ENCODE measurements at places on chromosomes 7 and 10.

DNA sequence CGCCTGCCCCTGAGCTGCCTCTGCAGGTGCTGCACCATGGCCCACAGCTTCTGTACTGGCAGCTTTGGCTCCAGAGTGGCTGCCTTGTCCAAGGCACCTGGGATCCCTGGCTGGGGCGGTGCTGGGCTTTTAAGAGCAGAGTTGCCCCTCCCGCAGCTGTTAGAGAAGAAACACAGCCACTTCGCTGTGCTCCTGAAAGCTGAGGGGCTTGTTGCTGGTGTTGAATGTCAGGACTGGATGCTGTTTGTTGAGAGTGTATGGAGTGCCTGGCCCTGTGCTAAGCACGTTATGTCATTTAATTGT lies 6.2 kb downstream of the FAM241B start:
- DNase-seq, result no peak

DNA sequence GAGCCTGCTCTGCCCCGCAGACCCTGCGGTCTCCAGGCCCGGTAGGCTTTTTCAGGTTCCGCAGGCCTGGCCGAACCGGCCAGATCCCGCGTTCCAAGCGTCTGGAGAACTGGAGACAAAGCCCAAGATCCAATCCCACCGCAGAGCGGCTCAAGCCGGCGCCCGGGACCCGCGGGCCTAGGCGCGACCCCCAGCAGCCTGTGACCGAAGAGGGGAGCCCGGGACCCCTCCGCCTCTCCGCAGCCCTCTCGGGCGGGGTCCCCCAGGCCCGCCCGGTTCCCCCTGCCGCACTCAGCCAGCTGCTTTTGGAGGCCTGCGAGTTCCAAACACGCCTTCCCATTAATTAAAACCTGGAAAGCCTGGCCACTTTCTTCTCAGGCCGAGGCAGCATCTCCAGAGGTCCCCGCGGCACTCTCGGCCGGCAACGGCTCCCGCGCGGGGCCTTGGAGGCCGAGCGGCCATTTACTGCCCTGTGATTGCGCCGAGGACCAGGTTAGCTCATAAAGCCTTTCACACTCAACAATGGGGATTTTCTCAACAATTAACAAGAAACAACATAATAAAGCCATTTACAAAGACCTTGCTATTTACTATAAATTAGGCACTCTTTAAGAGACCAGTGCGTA lies 16.7 kb downstream of the SKIDA1 start:
- no peak for DNase-seq

DNA sequence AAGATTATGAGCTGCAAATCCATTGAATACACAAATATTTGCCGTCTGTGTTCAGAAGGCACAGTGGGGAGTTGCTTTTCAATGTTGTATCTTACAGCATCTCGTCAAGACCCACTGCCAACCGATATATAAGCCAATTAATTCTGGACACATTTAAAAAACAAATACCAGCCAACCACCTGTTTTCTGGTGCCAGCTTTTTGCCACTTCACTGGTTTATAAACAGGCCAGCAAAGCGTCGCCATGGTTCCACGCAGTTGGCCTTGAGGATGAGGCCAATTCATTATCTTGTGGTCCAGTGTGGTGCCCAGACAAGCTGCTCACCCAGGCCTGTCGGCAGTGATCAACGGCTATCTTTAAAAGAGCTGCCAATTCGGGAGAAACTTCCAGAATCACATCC lies 321.0 kb downstream of the TCERG1L start:
- DNase-seq, result no peak

GRCh38 chr7:31464601-31465000 lies 49.3 kb upstream of the ITPRID1 start:
- DNase-seq, result no peak

- no peak for DNase-seq
Measured at GRCh38 chr7:69893906-69894305, 295.6 kb downstream of the AUTS2 start.

- peak; percentile 31 for DNase-seq
Measured at GRCh38 chr7:24718977-24719491, 38.2 kb downstream of the GSDME start.

GRCh38 chr7:105270117-105270516 lies 118.6 kb downstream of the SRPK2 start:
- DNase-seq, result no peak

DNA sequence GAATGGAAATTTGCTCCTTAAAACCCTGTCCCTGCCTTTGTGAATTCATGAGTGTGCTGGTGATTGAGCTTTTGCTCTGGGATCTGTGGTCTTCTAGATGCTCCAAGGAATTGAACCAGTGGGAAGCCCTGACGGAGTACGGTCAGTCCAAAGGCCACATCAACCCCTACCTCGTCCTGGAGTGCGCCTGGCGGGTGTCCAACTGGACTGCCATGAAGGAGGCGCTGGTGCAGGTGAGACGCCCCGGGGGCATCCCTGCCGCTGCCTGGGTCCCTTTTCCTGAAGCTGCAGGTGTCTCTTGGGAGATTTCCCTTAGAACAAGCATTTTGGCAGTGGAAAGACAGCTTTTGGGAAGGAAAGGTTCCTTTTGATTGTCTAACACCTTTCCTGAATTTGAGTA lies 100.3 kb downstream of the TRRAP start:
- DNase-seq, result peak; percentile 40

- DNase-seq, result no peak
Measured at GRCh38 chr7:106247841-106248240, 36.9 kb downstream of the NAMPT start.

DNA sequence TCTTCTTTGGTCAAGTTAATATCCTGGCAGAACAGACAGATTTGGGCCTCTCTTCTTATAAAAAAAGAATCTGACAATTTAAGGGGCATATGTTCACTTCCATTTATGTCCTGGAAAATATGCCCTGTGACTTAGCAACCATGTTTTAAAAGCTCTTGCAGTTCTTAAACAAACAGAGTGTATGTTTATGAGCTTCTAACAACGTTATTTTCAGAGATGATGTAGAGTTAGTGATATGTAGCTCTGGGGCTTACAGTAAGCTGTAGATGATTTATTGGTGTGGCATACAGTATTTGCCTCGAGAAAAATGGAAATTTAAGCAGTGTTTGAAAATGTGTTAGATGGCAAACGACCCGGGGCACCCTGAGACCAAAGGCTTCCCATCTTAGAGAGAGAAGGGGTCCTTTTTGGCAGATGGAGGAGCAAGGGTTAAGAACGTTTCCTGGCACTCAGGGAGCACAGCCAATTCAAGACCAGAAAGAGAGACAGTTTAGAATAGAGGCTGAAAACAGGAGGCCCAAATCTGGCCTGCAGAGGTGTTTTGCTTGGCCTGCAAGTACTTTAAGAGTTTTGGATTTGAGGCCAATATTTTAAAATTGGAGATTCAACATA lies 397.5 kb downstream of the KCNMA1 start:
- DNase-seq, result no peak

GRCh38 chr10:79127151-79127961 lies 58.6 kb downstream of the ZMIZ1 start:
- peak; percentile 39 for DNase-seq

- peak; percentile 28 for DNase-seq
Measured at GRCh38 chr7:78018641-78019446, 220.3 kb downstream of the PHTF2 start.

DNA sequence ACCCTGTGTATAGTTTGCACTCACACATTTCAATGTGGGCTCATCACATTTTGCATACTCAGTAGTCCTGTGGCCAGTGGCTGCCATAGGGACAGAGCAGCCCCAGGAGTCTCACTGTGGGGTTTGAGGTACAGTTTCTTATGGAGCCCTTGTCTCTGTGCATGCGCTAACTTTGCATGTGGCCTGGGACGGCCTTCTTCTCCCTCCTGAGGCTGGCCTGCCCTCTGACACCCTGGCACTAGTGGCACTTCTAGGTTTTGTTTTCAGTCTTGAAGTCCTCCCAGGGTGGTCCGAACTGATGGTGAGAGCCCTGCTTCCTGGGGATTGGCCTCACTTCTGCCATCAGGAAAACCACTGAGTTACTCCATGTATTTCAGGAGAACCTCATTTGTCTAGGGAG lies 21.2 kb downstream of the NACAD start:
- no peak for DNase-seq

DNA sequence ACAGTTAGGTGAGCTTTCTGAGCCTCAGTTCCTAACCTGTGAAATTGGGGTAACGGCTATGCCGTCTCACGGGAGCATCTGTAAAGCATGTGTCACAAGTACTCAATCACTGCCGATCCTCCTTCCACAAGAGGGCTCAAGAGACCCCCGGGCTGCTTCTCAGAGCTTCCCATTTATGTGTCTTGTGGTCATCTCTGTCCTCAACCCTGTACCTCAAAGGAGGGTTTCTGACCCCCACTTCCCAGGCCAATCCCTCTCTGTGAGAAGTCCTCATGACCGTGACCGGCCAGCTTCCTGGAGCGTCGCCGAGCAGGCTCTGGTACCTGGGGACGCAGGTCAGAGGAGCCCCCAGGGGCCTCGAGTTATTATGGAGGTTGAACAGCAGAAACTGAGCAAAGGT lies 510 bp upstream of the TRPV5 start:
- no peak for DNase-seq

DNA sequence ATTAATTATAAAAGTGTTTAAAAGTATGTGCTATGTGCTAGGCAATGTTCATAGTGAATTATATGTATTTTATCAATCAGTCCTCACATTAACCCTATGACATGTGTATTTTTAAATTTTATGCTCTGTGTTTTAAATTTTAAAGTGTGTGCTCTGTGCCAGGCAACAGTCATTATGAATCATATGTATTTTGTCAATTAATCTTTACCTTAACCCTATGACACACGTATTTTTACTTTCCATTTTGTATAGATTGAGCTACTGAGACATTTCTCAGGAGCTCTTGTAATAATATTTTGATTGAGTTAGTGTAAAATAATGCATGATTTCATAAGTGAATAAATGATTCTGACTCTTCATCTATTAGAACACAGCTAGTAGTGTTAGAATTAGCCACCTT lies 117.8 kb downstream of the THSD7A start:
- DNase-seq, result no peak

DNA sequence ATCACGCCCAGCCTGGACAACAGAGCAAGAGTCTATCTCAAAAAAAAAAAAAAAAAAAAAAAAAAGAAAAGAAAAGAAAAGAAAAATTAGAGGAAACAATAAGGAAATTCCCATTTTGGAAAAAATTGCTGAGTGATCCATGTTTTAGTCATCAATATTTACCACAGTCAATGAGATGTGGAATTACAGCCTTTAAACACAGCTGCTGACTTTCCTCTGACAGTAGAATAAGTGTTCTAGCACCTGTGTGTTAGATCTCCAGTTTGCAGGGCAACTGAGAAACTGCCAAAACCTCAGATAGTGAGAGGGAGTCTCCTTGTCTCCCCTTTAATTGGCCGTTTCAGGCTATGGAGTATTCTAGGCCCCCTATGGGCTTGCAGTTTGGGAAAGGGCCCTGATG lies 520.1 kb downstream of the KCNMA1 start:
- DNase-seq, result no peak

- no peak for DNase-seq
Measured at GRCh38 chr10:34250722-34251121, 564.4 kb downstream of the PARD3 start.

GRCh38 chr10:42975005-42975493 lies 101.8 kb upstream of the RET start:
- DNase-seq, result no peak

DNA sequence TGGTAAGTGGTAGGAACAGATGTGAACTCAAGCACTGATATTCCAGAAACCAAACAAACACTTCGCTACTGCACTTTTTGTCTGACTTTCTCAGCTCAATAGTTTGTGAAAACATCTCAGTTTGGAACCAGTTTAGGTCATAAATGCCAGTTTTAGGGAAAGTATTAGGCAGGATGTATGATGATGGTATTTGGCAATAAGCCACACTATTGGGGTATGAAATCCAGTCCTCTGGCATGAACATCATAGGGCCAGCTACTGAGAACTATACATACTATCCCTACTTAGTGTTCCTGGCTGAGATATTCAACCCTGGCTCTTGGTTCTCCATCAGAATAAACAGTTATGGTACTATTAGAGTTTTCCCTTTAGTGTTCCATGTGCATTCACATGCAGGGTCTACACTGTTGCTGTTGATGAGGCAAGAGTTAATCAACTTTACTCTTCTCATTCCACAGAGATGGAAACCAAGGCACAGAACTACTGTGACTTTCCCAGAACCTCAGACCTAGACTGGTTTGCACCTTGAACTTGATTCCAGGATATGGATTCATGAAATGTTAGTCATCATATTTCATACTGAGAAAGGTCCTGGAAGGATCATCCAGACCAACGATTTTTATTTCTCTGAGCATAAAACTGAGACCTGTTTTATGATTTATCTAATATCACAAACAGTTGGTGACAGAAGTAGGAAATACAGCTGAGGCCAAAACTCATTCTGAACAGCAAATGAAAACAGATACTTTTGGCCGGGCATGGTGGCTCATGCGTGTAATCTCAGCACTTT lies 20.0 kb upstream of the IFIT2 start:
- no peak for DNase-seq

- DNase-seq, result no peak
Measured at GRCh38 chr7:69736126-69736810, 138.0 kb downstream of the AUTS2 start.

- peak; percentile 69 for DNase-seq
Measured at GRCh38 chr10:69696073-69696731, 66.2 kb downstream of the FAM241B start.

GRCh38 chr7:43619213-43620012 lies 36.5 kb downstream of the STK17A start:
- DNase-seq, result no peak

DNA sequence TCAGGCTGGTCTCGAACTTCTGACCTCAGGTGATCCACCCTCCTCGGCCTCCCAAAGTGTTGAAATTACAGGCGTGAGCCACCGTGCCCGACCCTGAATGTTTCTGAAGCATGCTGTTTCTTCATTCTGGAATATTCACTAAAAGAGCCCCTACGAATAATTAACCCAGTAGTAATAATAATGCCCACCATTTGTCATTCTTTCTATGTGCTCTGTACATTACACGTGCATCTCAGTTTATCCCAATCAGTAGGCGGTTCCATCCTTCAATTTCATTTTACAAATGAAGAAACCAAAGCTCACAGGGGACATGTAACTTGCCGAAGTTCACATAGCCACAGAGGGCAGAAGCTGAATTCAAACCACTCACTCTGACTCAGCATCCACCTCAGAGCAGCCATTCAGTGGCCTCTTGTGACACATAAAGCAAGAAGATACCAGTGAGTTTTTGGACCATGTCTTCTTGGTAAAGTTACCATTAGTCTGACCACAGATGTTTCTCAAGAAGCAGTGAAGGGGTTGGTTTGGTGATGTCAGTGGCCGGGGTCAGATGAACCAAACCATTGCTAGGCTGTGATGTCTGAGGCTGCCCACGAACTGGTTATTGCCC lies 71.9 kb upstream of the DUSP5 start:
- DNase-seq, result peak; percentile 79

- DNase-seq, result peak; percentile 81
Measured at GRCh38 chr10:62046522-62047227, 145.2 kb downstream of the ARID5B start.
